ENCODE measurements at places on chromosomes 6 and 20.

GRCh38 chr6:141484711-141485110 lies 648.0 kb upstream of the GJE1 start:
- peak; percentile 12 for DNase-seq

- no peak for DNase-seq
Observed at GRCh38 chr6:157229132-157229618, 94.1 kb downstream of the TMEM242 start.

GRCh38 chr20:17467120-17467655 lies 64.0 kb downstream of the BFSP1 start:
- no peak for DNase-seq

DNA sequence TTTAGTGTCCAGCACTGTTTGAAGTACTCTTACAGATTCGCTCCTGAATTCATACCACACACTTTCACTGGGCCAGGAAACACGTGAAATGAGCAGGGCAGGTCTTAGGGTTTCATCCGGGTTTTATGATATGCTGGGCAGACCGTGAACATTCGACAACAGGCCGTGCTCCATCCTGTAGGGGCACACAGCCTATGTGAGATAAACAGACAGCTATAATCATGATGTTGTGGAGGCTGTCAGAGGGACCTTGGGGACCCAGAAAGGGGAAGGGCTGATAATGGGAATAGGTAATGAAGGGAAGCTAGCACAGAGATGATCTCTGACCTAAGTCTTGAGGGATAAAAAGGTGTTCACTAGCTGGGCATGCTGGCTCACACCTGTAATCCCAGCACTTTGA lies 110.4 kb downstream of the RIN2 start:
- DNase-seq = no peak

- DNase-seq = no peak
Observed at GRCh38 chr6:56714982-56715456, 72.3 kb upstream of the DST start.

DNA sequence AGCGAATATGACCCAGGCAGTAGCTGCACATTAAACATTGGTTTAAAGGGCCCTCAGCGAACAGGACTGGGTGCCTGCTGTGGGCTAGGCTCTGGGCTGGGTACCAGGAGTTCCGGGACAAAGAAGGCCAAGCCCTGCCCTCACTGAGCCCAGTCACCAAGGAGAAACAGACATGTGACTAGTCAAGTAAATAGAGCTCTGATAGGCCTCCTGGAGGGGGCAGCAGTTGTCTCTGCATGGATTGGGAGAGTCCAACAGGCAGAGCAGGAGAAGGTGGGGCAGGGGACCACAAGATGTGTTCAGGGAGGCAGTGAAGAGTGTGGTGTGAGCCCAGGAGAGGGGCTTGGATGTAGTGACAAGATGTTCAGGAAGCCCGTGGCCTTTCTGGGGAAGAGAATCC lies 3.1 kb downstream of the HM13 start:
- DNase-seq = no peak

DNA sequence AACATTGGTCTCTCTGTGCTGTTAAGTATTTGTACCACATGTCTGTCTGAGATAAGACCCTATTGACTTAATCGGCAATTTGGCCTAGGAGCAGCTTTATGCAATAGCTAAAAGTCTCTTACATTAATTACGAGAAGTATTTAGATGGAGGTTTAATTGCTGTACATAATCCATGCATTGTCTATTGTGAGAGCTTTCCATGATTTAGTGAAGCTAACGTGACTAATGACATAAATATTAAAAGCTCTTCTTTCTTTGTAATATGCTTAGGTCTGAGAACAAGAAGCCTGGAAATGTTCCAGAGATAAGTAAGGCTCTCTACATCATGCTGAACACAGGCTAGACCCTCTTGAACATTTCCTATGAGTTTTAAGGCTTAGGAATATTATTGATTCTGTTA lies 32.7 kb upstream of the FAM83B start:
- DNase-seq = no peak

All from putamen (tissue), 1 donor.